ENCODE measurements at places on chromosomes 12 and 14.

DNA sequence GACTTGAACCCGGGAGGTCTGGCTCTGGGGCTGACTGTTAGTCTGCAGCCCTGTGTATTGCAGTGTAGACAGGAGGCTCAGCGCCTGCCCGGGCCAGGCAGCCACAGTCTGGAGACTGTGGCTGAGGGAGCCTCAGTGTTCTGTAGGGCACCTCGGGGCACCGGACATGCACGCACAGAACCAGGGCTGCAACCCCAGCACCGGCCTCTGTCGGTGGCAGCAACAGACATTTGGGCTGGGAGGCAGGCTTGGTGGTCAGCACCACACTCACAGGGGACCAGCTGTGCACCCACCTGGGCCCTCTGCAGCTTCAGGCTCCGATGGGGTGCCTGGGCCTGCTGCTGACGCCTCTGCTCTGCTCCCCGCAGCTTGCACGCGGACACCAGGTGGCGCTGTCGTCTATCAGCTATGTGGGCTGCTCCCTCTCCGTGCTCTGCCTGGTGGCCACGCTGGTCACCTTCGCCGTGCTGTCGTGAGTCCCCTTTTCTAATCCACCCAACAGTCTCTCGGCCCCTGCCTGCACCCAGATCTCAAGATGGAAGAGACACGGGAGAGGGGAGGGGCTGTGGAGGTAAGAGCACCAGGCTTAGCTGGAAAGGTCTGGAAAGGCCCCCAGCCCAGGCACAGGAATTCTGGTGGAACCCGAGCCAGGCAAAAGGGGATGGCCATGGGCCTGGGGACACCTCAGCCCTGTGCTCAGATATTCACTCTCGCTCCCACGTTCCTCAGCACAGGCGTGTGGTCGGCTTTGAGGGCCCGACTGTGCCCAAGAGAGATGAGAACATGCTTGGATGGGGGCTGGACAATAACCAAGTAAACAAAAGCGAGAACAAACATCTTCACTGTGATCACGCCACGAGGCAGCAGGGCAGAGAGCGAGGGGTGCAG, 151.0 kb downstream of the ADGRD1 start:
- DNase-seq: peak; percentile 84

- DNase-seq: no peak
Observed at GRCh38 chr12:5081016-5081415, 37.3 kb downstream of the KCNA5 start.

DNA sequence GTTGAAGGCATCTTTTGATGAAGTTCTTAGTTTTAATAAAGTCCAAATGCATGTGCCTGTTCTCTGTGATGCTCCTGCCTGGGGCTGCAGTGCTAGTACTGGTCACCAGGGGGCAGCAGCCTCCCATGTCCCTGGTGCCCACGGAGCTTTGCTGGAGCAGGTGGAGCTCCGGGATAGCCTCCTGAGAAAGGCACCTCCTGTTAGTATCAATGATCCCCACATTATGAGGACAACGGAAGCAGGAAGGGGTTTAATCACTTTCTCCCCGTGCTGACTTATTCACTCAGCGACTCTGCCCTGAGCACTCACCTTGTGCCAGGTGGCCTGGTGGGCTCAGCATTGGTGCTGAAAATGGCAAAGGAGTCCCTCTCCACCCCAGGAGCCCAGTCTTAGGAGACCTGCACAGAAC, 123.0 kb upstream of the PZP start:
- DNase-seq: peak; percentile 80

DNA sequence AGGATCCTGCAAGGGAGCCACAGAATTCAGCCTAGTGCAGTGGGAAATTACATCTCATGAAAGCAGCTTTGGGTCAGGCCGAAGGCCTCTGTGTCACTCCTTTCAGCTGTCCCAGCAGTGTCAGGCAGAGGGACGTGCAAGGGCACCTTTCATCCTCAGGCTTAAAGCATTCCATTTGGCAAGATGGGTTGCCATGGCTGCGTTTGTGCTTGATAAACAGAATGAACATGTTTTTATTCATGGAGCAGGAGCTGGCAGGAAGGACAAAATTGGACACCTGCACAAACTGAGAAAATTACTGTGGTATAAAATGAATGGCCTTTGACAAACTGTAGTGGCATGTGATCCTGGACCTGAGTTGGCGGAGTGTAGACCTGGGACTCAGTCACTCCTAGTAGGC, 29.4 kb downstream of the ACAD10 start:
- DNase-seq: no peak

DNA sequence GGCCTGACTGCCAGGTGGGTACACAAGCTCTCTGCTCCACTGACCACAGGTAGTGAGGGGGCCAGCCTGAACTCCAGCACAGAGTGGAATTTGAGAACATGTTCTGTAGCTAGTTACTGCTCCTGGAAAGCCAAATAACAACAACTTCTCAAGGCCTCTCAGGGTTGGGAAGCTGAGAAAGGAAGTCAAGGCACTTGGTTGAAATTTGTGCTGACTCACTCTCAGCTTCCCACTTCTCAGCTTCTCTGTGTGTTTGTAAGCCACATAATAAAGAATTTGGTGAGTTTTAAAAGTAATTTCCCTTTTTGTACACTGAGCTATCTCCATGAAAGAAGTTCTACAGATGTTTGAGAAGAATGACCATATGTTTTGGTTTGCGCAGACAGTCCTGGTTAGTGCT, 234.9 kb downstream of the KTN1 start:
- no peak for DNase-seq

DNA sequence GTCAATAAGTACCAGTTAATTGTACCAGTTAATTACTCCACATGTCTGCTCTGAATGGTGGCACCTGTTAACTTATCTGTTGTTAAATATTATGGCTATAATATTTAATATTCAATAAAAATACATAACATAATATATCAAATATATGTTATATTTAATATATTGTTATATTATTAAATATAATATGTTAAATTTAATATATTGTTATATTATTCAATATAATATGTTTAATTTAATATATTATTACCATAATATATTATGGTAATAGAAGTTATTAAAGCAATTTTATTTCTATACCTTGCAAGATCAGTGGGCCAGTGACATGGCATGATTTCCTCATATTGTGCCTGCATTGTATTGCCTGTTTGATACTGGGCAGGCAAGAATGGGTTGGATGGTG, 98.4 kb downstream of the TBC1D30 start:
- no peak for DNase-seq

DNA sequence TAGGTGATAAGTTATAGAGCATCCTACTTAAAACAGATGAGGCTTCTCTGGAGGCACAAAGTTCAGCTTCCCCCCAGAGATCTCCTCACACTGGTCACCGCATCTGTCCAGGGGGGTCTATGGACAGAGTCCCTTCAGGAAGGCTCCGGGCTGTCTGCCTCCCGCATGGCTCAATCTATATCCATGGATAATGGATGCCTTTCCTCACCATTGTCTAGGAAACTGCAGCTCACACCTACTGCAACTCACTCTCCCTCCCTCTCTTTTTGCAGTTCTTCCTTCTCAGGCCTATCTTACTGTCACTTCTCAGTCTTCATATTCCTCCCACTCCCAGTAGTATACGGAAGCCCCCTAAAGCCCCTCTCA, 100.6 kb upstream of the BCL2L14 start:
- DNase-seq: no peak

DNA sequence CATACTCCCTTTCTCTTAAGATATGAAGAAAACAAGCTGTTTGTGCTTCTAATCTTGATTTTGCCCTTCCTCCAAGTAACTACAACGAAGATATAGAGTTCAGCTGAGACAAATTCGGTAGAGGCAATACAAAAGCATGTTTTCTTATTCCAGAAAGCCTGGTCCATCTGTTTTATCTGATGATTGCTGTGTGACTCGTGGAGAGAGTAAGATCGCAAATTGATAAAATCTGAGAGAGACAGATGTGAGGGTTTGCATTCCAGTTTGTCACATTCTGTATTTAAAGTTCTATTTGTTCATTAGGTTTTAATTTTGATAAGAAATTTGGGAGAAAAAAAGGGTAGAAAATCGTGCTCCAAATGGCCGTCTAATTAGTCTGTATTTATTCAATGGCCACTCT, 192.1 kb downstream of the CPNE8 start:
- DNase-seq: no peak

DNA sequence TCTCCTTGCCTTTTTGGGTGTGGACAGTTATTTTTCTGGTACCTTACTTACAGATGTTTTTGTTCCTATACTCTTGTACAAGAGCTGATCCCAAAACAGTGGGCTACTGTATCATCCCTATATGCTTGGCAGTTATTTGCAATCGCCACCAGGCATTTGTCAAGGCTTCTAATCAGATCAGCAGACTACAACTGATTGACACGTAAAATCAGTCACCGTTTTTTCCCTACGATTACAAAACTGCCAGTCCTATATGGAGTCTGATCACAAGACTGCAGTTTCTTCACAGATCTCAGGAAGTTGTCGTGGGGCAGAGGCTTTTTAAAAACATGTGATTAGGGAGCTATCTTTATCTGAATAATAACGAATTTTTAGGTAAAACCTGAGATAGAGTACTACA, 1.3 kb downstream of the LYSET start:
- DNase-seq: no peak

GRCh38 chr12:109532721-109533486, 40.4 kb downstream of the MMAB start:
- DNase-seq: no peak

DNA sequence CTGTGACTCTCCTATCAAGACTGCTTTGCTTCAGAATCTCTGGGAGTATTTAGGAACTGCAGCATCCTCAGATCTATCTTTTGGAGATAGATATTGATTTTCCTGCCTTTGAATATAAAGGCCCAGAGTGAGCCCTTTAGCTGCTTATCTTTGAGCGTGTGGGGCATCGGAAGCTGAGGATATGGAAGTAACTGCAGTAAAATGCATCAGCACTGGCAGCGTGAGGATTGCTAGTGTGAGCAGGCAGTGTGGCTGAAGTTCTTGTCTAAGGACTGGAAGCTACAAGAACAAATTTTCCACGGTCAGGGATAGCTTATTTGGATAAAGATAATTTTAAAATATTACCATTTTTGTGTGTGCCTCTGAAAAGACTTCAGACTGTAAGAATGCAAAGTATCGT, 474.7 kb downstream of the NPAS3 start:
- DNase-seq: no peak

- DNase-seq: no peak
Observed at GRCh38 chr14:73903028-73903427, 16.4 kb downstream of the ZNF410 start.

GRCh38 chr12:30286345-30286926, 409.2 kb downstream of the IPO8 start:
- no peak for DNase-seq

- no peak for DNase-seq
Observed at GRCh38 chr12:57835366-57836288, 10.9 kb downstream of the CTDSP2 start.

DNA sequence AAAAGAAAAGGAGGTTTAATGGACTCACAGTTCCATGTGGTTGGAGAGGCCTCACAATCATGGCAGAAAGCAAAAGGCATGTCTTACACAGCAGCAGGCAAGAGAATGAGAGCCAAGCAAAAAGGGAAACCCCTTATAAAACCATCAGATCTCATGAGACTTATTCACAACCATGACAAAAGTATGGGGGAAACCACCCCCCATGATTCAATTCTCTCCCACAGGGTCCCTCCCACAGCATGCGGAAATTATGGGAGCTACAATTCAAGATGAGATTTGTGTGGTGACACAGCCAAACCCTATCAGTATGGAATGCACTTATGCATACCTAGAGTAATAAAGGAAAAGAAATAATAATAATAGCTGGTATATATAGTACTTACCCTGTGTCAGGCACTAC, 4.5 kb upstream of the GLIPR1 start:
- DNase-seq: no peak

- no peak for DNase-seq
Observed at GRCh38 chr12:13950502-13950901, 30.9 kb downstream of the GRIN2B start.

- DNase-seq: no peak
Observed at GRCh38 chr12:116244001-116244400, 33.5 kb downstream of the MED13L start.

GRCh38 chr12:117900561-117900960, 68.2 kb downstream of the KSR2 start:
- no peak for DNase-seq

DNA sequence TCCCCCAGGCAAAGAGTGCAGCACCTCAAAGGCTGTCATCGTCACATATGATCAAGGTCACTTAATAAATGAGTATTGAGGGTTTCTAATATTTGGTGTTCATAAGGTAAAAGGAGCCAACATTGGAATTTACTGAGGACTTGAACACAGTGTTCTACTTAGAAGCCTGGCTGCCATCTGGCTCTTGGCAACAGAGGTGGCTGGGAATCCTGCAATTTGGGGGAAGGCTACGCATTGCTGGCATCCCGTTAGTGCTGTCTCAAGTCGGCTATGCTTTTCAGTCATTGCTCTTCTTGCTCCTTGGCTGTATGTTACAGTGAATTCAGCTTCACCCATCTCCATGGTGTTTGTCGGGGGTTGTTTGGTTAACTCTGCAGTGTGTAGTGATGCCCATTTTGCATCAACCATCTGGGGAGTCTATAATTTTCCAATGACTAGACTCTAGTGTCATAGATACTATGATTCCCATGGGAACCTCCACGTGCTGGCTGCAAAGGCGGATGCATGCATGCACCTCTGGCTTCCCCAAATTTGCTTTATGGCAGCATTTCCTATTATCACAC, 12.9 kb upstream of the SLC24A4 start:
- no peak for DNase-seq

- no peak for DNase-seq
Observed at GRCh38 chr12:125089083-125089482, 23.8 kb downstream of the AACS start.

- no peak for DNase-seq
Observed at GRCh38 chr12:67504026-67504425, 144.5 kb upstream of the DYRK2 start.

- no peak for DNase-seq
Observed at GRCh38 chr12:82650627-82651337, 35.9 kb upstream of the TMTC2 start.

DNA sequence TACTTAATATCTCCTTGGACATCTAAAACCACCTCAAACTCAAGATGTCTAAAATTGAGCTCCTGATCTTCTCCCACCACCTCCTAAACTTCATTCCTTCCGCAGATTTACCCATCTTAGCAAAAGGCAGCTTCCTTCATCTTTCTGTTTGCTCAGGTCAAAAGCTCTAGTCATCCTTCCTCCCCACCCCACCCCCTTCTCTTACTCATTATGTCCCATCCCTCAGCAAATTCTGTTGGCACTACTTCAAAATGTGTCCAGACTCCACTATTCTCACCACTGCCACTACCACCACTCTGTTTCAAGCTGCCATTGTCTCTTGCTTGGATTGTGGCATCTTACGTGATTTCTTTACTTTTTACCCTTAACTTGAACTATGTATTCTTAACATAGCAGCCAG, 59.2 kb upstream of the ZDHHC17 start:
- DNase-seq: no peak

DNA sequence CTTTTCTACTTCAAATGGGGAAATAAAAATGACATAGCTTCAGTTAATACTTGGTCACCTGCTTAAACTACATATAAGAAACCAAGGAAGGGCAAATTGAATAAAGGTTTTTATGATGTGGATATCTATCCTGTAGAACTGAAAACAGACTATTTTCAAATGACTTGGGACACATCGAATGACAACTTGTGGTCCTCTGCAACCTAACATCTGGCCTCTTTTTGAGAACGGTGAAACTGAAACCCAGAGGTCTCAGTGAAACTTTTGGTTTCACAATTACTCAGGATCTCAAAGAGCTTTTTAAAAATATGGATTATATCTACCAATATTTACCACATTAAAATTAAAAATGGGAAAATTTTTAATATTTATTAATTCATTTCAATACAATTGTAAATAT, 65.2 kb downstream of the PPP2R5E start:
- no peak for DNase-seq
